ENCODE measurements at places on chromosomes 6 and 20. TPM values are rescaled to one million over a fixed set of nuclear protein-coding genes. Genes with fewer than 3 reads are reported as not detected.

IL17A gene
- total RNA-seq = not detected

CAGE1 gene
- 0.11 TPM for total RNA-seq

HDGFL1 gene
- total RNA-seq = not detected

SPDEF gene
- not detected for total RNA-seq

SPATA2 gene
- 3.3 TPM for total RNA-seq

FARS2 gene
- 24.7 TPM for total RNA-seq

EDN1 gene
- total RNA-seq = 30.2 TPM

- DNase-seq = no peak
Measured at GRCh38 chr6:169141671-169142537, 111.7 kb downstream of the THBS2 start.

- DNase-seq = peak; percentile 36
Measured at GRCh38 chr6:145012039-145012662, 723.2 kb downstream of the EPM2A start.

GRCh38 chr20:22615425-22615824 is 31.1 kb upstream of the FOXA2 start:
- no peak for DNase-seq

DNA sequence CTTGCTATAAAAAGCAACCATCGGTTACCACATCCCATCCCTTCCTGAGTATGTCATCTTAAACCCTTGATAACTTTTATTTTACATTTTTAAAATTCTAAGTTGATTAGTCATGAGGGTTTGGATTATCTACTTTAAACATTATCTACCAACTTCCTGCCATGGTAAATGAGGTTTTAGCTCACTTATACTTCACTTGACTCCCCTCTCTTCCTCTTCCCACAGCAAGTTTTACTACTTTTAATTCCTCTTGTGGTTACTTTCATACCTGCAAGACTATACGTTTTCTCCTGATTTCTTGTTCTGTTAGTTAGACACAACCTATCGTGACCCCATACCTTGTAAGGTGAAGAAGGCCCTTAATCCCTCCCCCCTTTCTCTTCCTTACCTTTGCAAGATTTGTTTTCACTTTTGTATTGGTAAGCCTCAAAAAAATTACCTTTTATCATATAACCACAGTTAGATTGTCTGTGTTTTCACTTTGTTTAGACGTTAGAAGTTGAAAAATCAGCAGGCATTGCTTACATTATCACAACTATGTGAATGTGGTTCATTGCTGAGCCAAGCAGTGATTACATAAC is 60.1 kb upstream of the OGFRL1 start:
- DNase-seq = peak; percentile 42

DNA sequence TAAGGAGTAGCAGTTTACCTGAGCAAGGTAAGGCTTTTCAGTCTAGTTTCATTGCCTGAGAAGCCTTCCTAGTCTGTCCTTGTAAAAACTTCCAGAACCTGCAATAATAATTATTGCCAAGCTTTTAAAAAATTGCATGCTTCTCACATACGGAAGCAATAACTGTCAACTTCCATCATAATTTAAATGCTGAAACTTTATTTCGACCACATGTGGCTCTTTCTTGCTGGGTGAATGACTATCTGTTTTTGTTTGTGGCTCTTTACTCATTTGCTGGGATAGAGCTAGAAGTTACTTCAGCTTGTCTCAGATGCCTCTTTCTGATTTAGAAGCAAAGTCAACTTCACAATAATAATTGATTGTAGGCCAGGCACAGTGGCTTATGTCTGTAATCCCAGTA is 95.9 kb upstream of the COL21A1 start:
- no peak for DNase-seq

DNA sequence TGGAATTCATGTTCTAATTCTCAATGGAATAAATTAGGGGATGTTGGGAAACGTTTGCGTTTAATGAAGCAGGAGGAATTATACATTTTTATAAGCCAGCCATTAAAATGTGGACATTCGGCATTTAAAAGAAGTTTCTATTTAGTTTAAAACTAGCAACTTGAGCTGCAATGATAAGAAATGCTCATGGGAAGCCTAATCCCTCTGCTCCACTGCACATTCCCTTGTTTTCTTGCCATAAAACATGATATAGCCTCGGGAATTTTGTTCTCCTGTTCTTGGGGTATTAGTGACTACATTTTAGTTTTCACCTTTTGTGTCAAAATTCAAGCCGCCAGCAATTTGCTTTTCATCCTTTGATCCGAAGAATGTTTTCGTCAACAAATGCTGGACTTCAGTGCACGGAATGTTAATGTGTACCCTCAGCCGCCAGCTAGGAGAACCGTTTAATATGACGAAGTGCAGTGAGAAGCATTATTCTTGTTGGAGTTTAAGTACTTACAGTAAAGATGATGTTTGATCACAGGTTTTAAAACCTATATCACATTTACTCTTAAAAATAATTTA is 137.9 kb downstream of the HIVEP1 start:
- DNase-seq = no peak

DNA sequence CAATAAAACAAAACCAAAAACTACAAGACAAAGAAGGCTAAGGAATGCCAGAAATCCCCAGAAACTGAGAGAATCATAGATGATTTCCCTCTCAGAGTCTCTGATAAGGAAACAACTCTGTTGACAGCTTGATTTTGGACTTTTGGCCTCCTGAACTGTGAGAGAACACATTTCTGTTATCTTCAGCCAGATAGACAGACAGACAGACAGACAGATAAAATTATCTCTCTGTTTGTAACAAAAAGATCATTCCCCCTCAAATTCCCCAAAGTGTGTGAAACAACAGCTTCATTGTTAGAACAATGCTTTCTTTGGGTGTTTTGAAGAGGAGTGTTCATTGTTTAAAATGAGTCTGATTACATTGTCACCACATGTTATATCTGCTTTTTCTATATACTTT is 148.2 kb downstream of the BCKDHB start:
- DNase-seq = no peak

DNA sequence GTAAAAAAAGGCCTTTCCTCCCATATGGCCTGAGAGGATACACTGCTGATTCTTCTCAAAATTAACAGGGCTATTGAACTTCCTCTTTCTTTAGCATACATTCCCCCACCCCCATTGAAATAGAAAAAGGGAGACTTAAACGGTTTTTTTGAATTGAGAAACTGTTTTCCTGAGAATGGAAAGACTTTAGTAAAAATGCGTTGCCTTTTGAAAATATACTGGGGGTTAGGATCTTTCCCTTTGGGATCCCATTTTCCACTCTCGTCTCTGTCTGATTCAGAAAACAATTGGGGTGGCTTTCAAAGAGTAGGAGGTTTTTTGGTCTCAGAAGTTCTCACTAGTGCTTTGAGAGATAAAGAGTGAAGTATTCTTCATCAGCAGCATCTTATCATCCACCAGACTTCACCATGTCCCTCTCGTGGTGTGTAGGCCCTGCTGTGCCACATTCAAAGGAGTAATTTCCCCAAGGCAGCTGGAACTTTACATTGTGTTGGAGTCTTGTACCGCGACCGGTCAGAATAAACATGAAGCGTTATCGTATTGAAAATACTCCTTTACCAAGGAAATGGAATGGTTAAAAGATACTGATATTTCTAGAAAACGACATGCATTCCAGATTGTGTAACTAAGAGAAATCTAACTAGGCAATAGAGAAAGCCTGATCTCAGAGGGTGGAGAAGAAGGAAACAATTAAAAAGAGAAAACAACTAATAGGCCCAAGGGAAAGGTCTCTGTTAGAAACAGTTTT is 10.6 kb downstream of the MYB start:
- no peak for DNase-seq

- no peak for DNase-seq
Measured at GRCh38 chr6:12578097-12578496, 138.5 kb upstream of the PHACTR1 start.

DNA sequence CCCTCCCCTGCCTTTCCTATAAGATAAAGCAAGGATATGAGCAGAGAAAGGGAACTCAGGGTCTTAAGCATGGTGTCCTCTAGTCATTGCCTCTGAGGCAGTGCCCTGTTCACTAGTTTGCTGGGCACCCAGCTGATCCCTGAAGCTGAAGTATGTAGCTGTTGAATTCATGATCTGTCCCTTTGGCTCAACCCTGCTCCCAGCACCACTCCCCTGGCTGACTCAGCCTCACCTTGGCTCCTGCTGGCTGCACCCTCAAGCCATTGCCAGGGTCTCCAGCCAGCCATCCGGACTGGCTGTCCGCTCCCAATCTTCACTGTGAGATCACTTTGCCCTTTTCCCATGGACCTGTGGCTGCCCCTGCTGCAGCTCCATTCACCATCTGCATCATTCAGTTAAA is 25.9 kb upstream of the UST start:
- peak; percentile 56 for DNase-seq

- DNase-seq = no peak
Measured at GRCh38 chr6:92110403-92110802, 1309.0 kb downstream of the EPHA7 start.

GRCh38 chr20:44208770-44209169 is 1.8 kb downstream of the OSER1 start:
- no peak for DNase-seq

DNA sequence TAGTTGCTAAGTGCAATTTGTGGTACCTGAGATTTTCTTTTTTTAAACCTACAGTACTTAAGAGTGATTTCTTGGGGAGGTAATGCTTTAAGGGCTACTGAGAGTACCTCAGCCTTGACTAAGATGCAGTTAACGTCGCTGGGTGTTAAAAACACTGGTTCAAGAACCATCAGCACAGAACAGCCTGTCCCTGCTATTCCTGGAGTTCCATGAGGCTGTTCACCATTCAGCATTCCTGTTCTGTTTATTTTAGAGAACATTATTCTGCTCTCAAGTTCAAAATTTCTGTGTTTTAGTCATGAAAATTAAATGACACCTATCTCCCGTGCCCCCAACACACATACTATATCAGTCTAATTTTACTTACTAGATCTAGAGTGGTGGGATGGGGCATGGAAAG is 1.7 kb upstream of the PRELID3B start:
- DNase-seq = no peak

DNA sequence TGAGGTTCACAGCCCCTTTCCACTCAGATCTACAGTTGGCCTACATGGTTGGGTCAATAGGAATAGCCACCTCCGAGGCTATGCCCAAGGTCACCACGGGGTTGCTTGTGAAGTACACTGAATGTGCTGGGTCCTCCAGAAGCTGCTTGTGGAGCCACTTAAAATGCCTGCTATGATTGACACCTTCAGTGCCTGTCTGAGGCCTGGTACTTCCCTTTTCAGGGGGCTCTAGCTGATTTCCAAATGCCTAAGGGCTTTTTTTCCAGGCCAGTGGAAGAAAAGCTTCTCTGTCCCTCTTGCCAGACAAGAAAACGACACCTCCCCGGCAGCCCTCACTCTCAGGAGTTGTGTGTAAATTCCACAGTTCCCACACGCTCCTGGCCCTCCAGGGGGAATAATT is 6.3 kb upstream of the NXT1 start:
- no peak for DNase-seq

- DNase-seq = no peak
Measured at GRCh38 chr20:49892260-49892659, 23.1 kb downstream of the SPATA2 start.

- no peak for DNase-seq
Measured at GRCh38 chr6:143562143-143562542, 50.6 kb upstream of the FUCA2 start.
